ENCODE measurements at places on chromosomes 2 and 18.

- no peak for DNase-seq
Measured at GRCh38 chr2:30733876-30734520, 73.2 kb downstream of the CAPN13 start.

- DNase-seq, result no peak
Measured at GRCh38 chr2:98773169-98773568, 42.2 kb upstream of the MGAT4A start.

DNA sequence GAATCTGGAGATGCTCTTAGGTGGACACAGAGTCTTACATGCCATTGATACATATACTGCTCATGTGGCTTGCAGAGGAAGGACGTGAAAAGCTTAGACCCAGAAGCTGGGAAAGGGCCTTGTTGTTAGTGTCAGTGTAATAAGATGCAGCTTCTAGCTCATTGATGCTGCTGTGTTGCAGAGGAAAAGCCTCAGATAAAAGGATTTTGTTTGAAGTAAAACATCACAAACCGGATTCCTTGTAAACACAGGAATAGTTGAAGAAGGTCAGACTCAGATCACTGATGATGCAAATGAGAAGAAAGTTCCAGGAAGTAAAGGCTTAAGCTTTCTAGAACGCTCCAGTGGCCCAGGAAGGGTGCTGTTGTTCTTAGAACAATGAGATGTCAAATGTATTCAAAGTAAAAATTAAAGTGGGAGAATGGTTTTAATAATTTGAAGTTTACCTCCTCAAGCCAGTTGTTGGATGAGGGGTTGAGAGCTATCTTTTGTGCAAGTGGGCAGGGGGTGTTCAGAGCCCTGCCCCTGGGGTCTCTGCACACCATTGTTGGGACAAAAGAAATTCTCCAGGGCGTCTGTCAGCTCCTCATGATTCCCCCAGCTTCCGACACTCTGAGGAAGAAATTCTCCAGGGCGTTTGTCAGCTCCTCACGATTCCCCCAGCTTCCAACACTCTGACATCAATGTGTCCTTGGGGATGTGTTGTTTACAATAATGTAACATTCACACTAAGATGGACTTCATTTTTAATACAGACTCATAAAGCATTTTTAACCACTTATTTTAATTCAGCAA, 61.3 kb upstream of the CHMP1B start:
- DNase-seq, result no peak

GRCh38 chr2:53964987-53965687, 5.7 kb downstream of the PSME4 start:
- no peak for DNase-seq

GRCh38 chr2:190459881-190460280, 51.7 kb downstream of the MFSD6 start:
- no peak for DNase-seq

- no peak for DNase-seq
Measured at GRCh38 chr2:161173541-161174194, 13.4 kb downstream of the TANK start.

DNA sequence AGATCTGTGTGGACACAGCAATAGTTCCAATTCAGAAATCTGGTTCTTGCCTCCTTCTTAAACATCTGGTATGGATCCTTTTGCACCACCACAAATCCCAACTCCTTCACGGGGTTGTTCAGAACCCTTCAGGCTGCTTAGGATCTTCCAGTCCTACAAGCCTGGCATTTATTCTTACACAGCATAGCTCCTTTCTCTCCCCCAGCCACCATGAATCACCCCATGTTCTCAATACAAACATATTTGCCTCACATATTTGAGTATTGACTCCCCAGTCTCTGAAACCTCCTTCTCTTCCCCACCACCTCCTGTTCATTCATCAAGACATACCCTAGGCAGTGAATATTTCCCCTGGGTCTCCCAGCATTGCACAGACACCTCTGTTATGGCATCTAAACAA, 155.2 kb downstream of the ALK start:
- peak; percentile 85 for DNase-seq

- no peak for DNase-seq
Measured at GRCh38 chr2:595831-596592, 81.2 kb downstream of the TMEM18 start.

Measured in fibroblast of skin of right biceps (primary cell).